ENCODE measurements at places on chromosomes 2 and 18.

GRCh38 chr2:173656086-173656485, 301.4 kb downstream of the CDCA7 start:
- DNase-seq = no peak

- no peak for DNase-seq
Observed at GRCh38 chr2:137675584-137676327, 288.5 kb upstream of the HNMT start.

DNA sequence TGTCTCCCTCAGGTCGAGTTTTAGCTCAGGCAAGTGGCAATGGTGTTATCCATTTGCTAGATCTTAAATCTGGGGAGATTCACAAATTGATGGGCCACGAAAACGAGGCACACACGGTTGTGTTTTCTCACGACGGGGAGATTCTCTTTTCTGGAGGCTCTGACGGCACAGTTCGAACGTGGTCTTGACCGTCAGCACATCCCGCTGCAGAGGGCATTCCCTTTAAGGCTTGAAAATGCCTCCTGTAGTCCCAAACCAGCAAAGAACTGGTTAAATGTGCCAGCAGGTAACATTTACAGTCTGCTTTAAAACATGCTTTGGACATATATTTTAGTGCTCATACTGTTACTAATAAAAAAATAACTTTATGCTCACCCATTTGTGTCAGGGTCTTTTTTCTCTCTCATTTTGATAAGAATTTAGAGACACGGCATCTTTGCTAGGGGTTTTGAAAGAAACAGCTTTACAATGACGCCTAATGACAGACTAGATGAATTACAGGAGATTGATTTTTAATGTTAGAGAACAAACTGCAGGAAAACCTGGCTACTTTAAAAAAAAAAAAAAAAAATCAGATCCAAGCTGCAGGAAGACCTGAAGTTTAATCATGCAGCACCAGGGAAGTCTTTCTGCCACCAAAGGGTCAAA, 602 bp upstream of the VWC2L start:
- no peak for DNase-seq

DNA sequence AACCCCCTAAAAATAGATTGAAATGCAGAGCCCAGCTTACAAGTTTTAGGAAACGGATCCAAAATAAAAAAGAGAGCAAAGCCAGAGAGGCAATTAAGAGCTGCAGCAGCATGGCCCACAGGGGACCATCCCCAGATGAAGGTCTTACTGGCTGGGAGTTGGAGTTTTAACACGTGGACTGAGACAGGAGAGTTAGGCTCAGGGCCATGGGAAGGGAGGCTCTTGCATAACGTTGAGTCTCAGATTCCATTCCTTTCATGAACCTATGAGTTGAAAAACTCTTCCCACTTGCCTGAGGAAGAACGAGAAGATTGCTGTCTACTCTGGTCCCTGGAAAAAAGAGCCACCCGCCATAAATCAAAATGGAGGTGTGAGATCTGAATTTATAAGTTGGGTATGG, 101.8 kb upstream of the NDUFV2 start:
- no peak for DNase-seq

- DNase-seq = no peak
Observed at GRCh38 chr2:224126003-224126402, 86.9 kb upstream of the SERPINE2 start.

DNA sequence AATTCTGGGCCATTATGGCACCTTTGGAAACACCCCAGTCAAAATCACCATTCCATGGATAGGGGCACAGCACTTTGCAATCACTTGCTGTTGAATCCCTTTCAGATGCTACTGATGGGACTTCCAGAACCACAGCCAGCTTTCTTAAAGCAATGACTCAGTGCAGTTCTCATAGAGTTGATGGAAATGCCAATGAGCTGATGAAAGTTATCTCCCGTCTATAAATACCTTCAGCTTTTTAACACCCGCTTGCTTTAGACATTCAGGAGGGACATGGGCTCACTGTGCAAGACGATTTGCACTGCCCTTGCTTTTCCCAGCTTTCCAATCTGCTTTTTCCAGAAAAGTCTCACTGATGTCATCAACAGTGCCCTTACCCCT, 66.7 kb upstream of the RPL31 start:
- no peak for DNase-seq

DNA sequence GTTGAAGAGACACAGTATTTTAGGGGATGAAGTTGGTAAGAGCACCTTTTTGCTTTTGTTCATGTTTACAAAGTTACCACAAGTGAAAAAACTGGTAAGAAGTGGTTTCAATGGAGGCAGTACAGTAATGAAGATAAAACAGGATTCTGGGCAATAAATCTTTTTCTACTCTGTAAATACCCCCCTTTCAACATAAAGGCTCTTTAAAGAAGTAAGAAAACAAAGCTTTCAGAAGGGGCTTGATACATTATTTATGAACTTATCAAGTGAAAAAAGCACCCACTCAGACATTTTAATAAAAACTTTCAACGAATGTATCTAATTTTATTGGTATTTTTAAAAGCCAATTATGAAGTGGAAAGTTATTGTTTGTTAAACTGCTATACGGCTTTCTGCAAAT, 522.9 kb downstream of the ZEB2 start:
- no peak for DNase-seq
